C1 segment of cervical spinal cord (tissue), 14 donors: ENCODE measurements at places on chromosomes 4 and X.

DNA sequence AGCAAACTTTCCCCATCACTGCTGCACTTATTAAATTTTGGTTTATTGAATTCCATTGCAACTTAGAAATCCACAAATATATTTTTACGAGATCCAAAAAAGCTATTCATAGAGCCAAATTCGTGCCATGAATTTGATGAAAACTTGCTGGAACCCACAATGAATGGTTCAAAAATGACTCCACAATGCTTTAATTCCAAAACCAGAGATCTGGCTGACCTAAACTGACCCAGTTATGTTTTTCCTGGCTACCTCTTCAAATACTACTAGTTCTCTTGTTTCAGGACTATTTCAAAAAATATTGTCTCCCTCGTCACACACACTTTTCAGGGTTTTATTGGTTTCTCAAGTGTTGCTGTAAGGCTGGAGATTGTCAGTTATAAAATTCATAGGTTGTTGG is 474.8 kb downstream of the PDGFC start:
- no peak for DNase-seq

- no peak for DNase-seq
These were observed 87.3 kb upstream of the TET2 start for GRCh38 chr4:105059337-105059736.

GRCh38 chr4:38574559-38575333 is 89.3 kb upstream of the KLF3 start:
- DNase-seq = peak; percentile 33

DNA sequence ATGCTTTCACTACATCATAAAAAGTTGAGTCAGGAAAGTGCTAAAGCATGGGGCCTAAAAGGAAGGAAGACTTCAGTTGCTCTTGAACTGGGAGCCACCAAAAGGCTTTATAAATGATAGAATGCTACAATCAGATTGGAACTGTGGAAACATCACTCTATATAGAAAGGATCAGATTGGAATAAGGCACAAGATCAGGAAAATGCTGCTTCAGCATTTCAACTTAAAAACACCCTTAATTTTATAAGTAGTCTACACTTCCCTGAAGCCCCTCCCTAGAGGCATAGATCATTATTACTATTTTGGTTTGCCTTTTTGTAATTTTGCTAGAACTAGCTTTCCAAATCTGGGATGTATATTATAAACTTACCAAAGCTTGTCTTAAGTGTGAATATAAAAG is 170.7 kb downstream of the FANCB start:
- no peak for DNase-seq

DNA sequence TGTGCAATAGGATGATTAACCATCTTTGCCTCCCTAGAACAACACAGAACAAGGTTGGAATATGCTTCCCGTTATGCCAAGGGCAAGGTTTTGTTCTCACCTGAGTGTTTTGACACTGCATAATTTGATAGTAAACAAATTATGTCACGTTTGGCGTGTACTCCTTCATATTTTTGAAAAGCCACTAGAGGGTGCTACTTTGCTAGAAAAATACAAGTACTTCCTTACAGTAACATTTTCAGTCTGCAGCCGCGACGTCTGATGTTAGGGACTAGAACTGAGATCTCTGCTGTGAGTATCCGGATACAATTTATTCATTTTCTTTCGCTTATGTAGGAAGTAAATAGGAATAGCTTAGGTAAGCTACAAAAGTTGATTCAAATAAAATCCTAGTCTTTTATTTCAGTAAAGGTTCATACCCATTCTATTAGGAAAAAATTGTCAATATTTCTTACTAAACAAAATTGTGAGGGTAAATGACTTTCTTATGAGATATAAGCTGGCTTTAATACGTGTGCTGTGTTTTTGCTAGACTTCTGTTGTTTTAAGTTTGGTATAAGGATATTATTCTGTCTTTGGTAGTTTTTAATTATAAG is 181.1 kb upstream of the WDFY3 start:
- no peak for DNase-seq

- no peak for DNase-seq
These were observed 79.5 kb upstream of the SCOC start for GRCh38 chr4:140293979-140294378.

DNA sequence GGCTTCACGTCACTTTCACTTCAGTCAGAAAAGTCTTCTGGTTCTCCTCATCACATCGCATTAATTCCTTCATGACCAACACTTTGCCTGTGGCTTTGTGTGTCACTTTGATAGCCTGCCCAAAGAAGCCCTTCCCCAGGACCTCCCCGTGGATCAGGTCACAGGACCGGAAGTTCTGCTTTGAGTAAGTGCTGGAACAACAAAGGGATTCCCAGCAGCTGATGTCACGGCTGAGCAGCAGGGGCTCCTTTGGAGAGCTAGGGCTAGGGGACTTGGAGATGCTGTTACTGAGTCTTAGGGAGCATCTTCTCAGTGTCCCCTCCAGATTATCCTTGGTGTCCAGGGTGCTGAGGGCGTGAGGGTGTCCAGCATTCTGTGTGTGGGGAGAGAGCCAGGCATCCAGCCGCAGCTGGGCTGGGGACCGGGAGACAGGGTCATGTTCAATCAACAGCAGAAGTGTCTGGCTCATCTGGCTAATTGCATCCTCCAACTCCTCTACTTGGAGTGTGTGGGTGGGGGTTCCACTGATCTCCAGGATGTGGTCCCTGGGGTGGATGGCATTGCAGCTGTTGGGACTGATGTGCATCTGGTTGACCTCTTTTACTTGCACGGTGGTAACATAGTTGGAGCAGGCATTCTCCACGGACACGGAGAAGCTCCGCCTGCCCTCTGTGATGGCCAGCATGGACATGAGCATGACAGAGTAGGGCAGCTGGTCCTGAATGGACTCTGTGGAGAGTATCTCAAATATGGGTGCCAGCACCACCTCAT is 39.2 kb upstream of the ARHGAP6 start:
- no peak for DNase-seq

DNA sequence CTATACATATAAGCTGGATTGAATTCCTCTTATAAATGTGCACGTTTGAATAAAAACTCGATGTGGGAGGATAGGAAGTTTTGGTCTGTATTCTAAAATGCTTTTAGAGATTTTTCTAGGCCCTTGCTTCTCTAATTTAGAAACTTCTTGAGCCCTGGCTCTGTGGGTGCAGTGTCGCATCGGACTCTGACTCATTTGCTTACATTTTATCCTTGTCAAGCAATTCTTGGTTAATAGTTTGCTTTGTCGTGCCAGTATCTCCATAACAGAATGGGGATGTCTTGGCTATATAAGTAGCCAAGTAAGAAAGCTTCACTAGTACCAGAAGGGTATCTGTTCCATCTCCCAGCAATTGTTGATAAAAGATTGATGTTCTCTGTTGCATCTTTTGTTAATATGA is 10.7 kb downstream of the SGMS2 start:
- DNase-seq = no peak

GRCh38 chrX:106730401-106730800 is 3.9 kb downstream of the RNF128 start:
- DNase-seq = no peak

- DNase-seq = peak; percentile 26
These were observed 102.6 kb upstream of the PRKX start for GRCh38 chrX:3815896-3816664.

DNA sequence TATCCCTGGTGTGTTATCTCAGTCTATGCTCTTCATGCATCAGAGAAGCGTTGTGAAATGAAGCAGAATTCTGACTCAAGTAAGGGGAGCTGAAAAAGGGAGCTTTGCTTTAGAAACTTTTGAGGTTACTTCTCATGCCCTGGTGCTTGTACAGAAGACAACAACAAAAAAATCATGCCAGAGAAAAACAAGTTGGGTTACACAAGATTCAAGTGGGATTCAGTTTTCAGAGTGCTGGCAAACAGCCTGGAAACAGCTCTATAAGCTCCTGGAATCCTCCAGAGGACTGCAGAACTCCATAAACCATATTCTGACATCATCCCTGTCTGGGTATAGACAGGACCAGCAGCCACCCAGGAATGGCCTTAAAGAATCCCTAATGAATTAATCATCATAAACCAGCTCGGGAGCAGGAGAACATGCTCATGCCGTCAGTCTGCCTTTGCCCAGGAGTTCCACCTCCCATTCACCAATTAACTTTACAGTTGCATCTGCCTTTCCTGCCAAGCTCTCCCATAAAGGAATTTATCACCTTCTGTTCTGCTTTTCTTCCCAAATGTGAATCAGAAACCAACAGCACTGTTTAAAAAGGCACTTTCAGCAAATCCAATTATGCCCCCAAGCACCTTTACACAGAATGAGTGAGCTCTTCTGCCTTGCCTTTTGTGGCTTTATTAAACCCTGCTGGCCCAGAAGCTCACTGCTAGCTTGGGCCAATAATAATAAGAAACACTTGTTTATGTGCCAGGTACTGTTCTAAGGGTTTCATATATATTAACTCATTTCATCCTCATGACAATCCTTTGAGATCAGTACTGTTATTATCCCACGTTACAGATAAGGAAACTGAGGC is 54.5 kb upstream of the FBXW7 start:
- DNase-seq = no peak

DNA sequence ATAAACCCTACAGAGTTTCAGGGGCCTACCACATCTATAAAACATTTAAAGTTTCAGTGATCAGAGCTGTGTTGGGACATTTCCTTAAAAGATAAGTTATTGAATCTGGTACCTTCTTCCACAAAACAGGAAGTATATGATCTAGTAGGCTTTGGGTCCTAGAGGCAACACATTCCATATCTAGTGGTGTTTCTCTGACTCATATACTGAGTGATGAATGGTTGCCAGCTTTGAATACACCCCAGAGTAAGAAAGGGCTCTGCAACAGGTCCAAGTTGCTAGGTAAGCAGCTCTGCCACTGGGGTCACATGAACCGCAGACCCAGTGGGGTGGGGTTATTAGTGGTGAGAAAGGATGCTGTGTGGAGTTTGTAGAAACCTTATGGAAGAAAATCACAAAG is 32.4 kb upstream of the BLTP1 start:
- no peak for DNase-seq

DNA sequence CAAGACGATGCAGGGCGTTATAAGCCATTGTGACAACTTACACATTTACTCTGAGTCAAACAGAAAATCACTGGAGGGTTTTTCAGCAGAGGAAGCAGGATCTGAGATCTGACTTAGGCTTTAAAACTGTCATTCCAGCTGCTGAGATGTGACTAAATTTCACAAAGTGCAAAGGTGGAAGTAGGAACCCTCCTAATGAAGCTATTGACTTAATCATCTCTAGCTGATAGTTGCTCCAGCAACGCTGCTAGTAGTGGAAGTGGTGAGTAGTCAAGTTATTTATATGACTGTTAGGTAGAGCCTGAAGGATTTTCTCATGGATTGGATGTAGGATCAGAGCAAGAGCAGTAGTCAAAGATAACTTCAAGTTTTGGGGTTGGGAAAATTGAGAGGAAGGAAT is 218.6 kb downstream of the GRID2 start:
- DNase-seq = no peak

DNA sequence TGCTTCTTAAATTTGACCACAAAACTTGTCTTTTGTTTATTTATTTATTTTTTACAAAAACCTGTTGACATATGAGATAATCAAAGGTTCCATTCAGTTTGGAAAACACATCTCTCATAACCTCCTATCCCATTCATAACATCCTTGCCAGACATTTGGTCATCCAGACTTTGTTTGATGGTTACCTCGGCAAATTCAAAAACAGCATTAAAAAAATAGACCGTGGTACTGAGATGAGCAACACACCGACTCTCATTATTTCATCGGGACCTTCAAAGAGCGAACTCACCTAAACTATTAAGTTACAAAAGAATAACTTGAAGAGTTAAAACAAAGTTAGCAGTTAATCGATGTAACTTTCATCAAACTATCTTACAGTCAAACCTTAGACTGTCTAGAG is 85.8 kb upstream of the RPS6KA3 start:
- no peak for DNase-seq

DNA sequence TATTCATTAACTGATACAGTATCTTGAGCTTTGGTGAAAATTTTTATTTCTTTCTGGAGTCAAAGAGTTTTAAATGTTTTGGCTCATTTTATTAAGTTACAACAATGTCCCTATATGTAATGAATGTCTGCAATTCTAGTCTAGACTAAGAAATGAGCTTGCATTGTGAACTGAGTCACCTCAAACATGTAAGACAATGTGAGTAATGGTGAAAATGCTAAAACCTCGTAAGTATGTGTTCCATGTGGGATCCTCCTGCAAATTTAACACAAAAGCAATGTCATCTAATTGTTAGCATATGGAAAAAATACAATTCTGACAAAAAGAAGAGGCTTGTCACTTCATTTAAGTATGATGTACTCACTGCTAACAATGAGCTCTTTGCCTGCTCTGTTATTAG is 480.5 kb upstream of the FSTL5 start:
- no peak for DNase-seq

GRCh38 chr4:144955104-144955503 is 142.9 kb downstream of the ANAPC10 start:
- no peak for DNase-seq

GRCh38 chrX:19758539-19758938 is 128.9 kb downstream of the SH3KBP1 start:
- no peak for DNase-seq

DNA sequence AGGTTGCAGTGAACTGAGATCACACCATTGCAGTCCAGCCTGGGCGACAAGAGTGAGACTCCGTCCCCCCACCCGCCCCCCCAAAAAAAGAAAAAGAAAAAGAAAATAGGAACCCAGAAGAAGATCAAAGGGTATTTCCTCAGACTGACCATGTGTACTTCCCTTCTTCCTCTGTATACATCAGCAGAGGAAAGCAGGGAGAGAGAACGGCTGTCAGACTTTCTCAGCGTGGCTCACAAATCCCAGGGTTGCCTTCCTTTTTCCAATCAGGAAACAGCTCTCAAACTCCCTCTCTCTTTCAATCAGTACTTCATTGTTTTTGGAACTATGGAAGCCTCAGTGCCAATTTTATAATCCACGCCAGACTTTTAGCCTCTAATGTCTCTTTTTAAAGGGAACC is 59.1 kb downstream of the CHRNA9 start:
- no peak for DNase-seq

- no peak for DNase-seq
These were observed 137.4 kb upstream of the AGA start for GRCh38 chr4:177579649-177580048.

- no peak for DNase-seq
These were observed 56.9 kb upstream of the PDGFRA start for GRCh38 chr4:54172156-54172555.

DNA sequence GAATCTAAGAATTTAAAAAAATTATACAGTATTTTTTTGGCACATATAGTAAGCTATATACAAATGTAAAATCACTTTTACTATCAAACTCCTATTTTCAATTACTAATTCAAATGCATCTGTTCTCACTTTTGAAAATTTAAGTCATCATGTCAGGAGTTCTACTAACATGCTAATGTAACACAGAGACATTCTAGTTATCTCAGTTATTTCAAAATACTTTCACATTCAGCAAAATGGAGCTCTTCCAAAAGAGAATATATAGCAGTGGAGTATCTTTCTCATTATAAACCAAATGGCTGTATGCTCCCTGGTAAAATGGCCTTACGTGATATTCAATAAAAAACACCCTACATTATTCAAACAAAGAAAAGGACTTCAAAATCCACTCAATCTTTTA is 42.3 kb downstream of the RFC1 start:
- DNase-seq = no peak

DNA sequence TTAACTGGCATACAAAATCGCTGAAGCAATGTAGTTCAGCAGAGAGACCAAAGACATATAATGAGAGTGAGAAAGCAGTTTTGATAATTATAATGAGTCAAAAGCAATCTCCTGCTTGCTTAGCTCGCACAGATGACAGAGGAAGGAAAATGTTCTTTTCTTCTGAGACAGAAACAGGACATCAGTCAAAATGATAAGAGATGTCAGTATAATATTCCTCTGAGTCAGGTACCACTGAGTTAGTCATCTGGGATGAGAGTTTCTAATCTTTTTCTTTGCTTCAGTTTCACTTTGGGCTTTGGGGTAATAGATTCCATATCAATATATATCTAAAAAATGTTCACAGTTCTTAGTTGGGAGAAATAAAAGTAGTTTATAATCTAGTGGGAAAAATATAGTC is 387.2 kb downstream of the PCDH7 start:
- no peak for DNase-seq
